Stimulated activated CD8-positive, alpha-beta memory T cell treated with anti-CD3 and anti-CD28 coated beads, Interleukin-7, amount 100 ng/mL, for 48 hours (primary cell): ENCODE measurements at places on chromosomes 3 and 15.

GRCh38 chr3:187291512-187292132 lies at the start of gene MASP1:
Gene MASP1 (minus strand): TSS chr3:187291737. CDS start chr3:187291632, 105 bp downstream.
- DNase-seq = no peak

- DNase-seq = no peak
Measured at GRCh38 chr3:61415201-61415600, 146.2 kb upstream of the PTPRG start.

- DNase-seq = no peak
Measured at GRCh38 chr3:98114264-98114663, 16.3 kb upstream of the OR5H1 start.

DNA sequence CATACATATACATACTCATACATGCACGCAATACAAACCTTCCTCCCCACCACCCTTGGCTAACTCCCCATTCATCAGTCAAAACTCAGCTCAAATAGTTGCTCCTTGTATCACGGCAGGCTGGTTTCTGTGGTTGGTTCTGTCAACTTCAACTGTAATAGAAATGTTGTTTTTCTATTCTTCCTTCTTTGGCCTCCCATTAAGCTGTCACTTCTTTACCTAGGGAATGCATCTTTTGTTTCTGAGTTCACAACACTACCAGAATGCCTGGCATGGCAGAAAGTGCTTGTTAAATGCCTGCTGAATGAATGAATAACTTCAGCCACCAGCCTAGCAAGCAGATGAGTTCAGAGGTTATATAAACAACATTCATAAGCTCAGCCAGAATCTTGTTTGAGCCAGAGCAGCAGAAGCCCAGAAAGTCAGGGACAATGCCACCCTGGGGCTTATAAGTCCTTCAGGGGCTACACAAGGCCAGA lies 63.1 kb downstream of the B3GALNT1 start:
- DNase-seq = no peak

- no peak for DNase-seq
Measured at GRCh38 chr15:51830276-51830806, 888 bp downstream of the TMOD3 start.

DNA sequence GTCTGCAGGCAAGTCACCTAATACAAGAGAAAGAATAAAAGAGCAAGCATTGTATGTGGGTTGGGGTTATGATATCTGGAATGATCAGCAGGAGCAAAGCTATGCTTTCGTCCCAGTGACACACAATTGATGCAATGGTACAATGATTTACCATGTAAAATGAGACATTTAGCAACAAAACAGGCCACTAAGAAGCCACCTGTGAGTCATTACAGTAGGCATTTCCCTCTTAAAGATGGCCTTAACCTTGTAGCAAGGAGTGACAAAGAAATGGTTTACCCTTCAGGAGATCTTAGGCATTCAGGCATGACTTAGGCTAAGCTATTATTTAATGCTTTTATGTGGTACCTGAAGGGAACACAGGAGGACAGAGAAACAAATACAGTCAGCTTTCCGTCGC lies 373.3 kb upstream of the RBMS3 start:
- no peak for DNase-seq

GRCh38 chr15:75136118-75136517 lies 65.6 kb upstream of the C15orf39 start:
- DNase-seq = no peak

DNA sequence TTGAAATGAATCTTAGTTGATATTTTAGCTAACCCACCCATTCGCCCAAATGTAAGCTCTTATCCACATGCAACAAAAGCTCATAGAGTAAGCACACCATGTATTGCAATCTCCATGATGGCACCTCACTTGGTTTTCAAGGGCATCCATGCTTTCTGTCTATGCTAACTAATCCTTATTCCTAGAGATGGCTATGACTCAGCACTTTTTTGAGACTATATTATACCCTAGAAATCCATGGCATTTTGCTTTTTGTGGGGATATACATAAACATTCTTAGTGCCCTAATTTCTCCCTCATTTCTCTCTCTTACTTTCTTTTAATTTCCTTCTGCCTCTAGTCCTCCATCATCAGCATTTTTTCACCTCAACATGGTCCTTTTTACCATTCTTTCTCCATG lies 168.5 kb upstream of the STT3B start:
- DNase-seq = no peak

- no peak for DNase-seq
Measured at GRCh38 chr3:58005669-58006068, 2.6 kb upstream of the FLNB start.

- no peak for DNase-seq
Measured at GRCh38 chr15:75672646-75673425, 25.1 kb downstream of the SNX33 start.

DNA sequence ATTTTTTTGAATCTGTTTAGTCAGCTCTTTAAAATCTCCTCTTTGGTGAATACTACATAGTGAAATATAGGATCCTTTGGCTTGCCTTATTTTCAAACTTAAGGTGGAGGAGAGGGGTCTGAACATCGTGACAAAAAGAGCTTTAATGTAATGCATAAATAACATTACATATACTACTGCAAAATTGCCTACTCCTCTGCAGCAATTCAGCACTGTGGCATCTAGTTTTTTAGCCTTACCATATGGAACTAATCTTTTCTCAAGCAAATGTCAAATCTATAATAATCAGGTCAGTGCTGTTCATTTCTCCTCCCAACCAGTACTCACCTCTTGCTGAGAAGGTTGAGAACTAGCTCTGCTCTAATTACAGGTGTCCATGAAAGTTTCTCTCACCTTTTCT lies 394.0 kb upstream of the CDIN1 start:
- DNase-seq = no peak

DNA sequence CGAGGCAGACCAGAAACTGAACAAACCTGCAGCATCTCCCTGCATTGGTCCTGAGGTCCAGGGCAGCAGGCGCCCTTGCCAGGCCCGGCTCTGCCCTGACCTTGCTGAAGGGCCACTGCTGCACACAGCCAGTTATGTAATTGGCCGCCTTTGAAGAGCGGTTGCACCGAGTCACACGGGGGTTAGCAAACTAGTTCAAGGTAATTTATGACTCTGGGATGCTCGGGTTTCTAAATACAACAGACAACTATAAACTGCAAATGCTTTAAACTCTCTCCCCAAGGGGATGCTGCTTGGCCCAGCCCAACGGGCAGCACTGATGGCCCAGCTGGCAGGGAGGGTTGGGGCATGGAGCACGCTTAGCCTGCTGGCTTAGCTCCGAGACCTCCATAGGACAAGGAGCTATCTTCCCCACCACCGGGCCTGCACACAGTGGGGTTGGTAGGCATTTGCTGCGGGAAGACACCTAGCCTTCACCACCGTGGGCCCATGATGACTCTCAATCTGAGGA lies 60.3 kb upstream of the IQSEC1 start:
- DNase-seq = no peak

DNA sequence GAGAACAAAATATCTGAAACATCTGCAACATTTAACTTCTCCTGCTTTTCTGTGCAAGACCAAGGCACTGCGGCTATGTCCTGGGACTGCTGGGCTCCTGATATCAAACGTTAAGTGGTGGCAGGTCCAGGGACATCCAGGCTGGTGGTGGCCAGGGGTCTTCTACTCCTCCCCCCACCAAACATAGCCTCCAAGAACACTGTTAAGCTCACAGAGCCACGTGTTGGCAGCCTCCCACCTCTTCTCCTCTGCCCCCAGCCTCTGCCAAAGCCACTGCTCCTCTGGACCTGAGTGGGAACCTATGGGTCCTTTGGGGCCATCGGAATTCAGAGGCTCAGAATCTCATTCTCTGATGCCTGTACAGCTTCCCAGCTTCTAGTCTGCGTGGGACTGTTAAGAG lies 325.7 kb downstream of the ARRDC4 start:
- DNase-seq = no peak

DNA sequence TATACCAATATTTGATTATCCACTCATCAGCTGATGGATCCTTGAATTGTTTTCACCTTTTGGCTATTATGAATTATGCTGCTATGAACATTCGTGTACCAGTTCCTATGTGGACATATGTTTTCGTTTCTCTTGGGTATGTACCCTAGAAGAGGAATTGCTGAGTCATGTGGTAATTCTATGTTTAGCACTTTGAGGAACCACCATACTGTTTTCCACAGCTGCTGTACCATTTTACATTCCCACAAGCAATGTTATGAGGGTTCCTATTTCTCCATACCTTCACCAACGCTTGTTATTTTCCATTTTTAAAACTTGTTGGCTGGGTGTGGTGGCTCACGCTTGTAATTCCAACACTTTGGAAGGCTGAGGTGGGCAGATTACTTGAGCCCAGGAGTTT lies 62.9 kb downstream of the RPLP1 start:
- no peak for DNase-seq
